ENCODE measurements at places on chromosomes 16 and 17.

DNA sequence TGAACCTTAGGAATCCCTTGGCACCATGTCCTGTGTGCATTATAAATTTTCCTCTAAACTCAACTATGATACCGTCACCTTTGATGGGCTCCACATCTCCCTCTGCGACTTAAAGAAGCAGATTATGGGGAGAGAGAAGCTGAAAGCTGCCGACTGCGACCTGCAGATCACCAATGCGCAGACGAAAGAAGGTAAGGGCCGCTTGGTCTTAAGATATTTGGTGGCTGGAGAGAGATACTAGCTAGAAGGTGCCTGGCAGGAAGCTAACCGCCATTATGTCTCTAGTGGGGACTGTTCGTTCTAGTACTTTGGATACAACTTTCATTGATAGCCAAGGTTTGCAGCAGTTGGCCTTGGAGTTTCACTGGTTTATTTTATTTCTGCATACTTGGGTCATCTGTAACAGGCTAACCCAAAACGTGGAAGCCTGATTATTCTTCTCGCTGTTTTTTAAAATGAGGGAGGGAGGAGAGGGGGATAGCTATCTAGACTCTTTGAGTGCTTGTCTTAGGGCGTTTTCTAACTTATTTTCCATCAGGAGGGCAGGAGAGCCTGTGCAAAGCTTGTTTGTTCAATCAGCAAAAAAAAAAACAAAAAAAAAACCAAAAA, 1.3 kb downstream of the RBBP6 start:
- no peak for DNase-seq

DNA sequence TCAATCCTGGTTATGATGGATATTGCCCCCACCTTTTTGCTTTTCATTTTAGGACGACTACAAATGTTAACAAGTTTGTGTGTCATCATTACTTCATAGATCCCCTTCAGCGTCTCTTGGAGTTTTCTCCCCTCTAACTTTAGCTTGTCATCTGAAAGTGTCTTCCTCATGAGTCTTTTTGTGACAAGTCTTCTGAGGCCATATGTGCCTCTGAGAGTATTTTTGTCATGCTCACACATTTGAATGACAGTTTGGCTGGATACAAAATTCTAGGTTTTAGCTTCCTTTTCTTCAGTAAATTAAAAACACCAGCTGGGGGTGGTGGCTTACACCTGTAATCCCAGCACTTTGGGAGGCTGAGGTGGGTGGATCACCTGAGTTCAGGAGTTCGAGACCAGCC, 203.8 kb upstream of the CHMP6 start:
- no peak for DNase-seq

DNA sequence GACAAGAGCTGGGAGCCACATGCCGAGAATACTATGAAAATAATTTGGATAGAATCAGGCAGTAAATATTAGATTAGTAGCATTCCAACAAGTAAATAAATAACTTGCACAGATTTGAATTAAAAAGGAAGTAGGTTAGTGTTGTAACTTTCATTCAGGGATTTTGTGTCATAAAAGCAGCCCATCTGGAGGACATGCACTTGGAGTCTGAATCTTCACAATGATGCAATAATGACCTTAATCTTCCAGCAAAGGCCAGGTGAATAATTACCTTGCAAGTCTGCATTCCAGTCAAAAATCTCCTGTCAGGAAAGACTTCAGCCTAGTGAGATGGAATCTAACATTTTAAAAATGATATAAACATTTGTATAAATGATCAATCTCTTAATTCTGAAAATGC, 518.1 kb downstream of the KCNJ2 start:
- DNase-seq = no peak

GRCh38 chr16:61024180-61024900, 1011.9 kb downstream of the CDH8 start:
- DNase-seq = no peak

DNA sequence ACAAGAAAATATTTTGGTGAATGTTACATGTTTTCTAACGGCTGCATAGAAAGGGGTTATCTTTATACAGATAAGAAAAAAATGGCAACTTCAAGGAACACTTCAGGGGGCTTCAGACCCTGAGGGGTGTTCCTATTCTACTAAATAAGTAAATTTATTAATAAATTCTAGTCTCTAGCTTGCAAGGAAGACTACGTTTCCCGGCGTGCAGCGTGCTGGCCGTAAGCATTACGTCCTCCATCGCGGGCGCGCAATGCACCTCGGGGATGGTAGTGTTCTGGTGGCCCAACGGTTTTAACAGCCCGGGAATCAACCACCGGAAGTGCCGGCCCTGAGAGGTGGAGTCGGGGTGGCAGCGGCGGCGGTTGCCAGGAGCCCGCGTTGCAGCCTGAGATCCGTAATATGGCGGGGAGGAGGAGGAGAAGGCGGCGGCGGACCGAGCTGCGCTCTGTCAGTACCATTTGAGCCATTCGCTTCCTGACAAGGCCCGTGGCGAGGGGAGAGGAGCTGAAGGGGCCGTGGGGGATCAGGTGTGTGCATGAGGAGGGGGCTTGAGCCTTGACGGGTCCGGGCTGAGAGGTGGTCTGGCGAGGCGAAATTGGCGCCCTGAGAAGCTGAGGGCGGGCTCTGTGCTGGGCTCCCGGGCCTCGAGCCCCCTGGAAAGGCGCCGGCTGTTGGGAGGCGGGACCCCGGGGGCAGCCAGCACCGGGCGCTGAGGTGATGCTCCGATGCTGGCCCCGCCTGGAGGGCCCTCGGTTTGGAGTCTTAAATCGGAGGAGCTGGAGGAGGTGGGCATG, at the start of gene CCP110:
Gene CCP110 (plus strand): TSS at position 384 of the 797 bp plus-strand sequence. CDS start 3,940 bp downstream, outside the sequence.
- DNase-seq = peak; percentile 69

- no peak for DNase-seq
These were observed 237.6 kb downstream of the SOX9 start for GRCh38 chr17:72358465-72358864.

DNA sequence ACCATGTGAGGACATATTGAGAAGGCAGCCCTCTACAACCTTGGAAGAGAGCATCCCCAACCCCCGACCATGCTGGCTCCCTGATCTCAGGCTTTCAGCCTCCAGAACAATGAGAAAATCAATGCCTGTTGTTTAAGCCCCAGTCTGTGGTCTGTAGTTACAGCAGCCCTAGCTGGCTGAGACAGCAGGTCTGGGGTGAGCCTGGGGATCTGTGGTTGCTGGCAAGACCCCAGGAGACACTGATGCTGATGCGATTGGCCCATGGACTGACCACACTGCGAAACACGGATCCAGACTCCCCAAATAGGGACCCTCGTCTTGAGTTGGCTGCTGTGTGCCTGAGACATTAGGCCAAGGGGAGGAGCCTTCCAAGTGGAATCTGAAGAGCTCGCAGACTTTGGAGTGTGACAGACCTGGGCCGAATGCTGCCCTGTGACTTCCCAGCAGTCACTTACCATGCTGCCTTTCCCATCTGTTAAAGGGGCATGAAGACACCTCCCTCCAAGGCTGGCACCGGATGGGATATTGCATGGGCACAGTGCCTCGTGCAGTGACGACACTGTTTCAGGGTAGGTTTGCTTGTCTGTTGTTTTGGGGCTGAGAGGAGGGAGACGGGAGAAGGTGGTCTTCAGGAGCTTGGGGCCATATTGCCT, 147.8 kb upstream of the RPL38 start:
- DNase-seq = no peak

DNA sequence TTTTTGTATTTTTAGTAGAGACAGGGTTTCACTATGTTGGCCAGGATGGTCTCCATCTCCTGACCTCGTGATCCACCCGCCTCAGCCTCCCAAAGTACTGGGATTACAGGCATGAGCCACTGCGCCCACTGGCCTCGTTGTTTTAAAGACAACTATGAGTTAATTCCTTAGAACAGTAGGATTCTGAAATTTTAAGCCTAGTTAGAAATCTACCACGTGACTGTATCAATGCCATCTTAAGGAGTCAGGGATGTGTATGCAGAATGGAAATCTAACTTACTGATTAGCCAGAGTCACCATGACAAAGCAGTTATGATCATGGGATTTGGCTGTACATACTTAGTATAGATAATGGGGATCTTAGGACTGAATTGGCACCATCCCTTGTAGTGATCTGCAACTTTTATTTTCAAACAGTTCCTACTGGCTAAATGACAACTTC, 2.8 kb downstream of the CEP20 start:
- DNase-seq = no peak

DNA sequence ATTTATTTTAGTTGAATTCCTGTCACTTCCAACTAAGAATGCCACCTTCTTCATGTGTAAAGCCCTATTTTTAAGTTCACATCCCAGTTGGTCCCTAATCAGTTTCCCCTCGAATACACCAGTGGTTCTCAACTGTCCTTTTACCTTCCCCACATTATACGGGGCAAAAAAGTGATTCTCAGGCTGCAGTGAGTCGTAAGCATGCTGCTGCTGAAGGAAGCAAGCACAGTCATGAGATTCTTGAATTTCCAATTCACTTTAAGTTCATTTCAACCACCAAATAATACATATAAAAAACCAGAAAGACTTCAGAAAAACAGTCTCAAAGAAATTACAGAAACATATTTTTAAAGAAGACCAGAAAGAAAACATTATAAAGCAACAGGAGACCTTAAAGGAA, 47.9 kb downstream of the UBE2G1 start:
- DNase-seq = no peak

GRCh38 chr16:6382924-6383459, 949.7 kb upstream of the RBFOX1 start:
- no peak for DNase-seq

GRCh38 chr16:86558355-86559193, 3.5 kb upstream of the MTHFSD start:
- no peak for DNase-seq

- DNase-seq = no peak
These were observed 643.0 kb downstream of the MAF start for GRCh38 chr16:78957317-78958100.

- DNase-seq = no peak
These were observed 67.6 kb upstream of the ADAMTS18 start for GRCh38 chr16:77502448-77502847.

DNA sequence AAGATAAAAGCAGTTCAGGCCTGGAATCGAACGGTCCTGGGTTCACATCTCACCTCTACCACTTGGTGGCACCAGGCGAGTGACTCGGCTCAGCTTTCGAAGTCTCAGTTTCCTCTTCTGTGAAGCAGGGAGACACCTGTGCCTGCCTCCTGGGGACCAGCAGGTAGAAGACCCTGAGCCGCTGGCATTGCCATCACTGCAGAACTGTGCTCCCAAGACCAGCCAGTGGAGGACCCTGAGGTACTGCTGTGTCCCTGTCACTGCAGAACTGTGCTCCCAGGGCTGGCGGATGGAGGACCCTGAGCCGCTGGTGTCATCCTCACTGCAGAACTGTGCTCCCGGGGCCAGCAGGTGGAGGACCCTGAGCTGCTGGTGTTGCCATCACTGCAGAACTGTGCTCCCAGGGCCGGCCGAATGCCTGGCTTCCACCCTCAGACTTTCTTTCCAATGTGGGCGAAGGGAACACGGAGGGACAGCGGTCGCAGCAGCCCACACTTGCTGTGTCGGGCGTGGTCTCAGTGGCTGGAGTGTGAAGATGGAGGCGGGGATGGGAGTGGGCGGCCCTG, 8.7 kb upstream of the SLC7A5 start:
- DNase-seq = no peak

DNA sequence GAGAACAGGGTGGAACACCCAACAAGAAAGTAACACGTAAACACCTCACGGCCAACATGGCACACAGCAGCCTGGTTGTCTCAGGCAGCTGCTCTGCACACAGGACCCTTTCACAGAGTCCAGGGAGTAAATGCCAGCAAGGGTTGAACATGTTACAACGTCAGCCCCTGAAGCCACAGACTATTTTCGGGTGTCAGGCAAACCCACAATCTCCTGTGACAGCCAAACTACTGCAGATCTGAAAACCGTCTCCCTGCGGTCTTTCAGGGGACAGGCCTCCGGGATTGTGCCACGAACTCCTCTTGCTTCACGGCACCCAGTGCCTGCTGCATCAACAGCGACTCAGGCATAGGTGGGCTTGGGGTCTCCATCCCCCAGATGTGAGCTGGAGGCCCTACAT, 127.7 kb downstream of the XYLT1 start:
- DNase-seq = no peak

DNA sequence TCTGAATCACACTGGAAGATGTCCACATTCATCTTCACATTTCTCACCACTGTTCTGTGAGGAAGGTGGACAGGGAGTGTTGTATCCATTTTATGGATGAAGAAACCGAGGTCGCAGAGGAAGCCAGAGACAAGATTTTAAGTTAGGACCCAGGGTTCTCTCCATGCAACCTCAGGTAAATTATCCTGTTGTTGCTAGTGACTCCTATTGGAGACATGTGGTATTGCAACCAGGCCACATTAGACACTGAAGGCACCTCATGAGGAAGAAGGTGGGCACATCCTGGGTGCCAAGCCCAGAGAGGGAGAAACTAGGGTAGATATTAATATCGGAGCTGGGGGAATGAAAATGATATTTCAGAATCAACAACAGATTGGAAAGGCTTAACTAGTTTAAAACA, 8.5 kb upstream of the WNT9B start:
- DNase-seq = no peak

GRCh38 chr17:74541176-74542111, 4.5 kb downstream of the CD300C start:
- no peak for DNase-seq

GRCh38 chr16:26901196-26901861, 165.4 kb upstream of the C16orf82 start:
- no peak for DNase-seq

- DNase-seq = no peak
These were observed 5.0 kb downstream of the PIK3R5 start for GRCh38 chr17:8960325-8961140.

DNA sequence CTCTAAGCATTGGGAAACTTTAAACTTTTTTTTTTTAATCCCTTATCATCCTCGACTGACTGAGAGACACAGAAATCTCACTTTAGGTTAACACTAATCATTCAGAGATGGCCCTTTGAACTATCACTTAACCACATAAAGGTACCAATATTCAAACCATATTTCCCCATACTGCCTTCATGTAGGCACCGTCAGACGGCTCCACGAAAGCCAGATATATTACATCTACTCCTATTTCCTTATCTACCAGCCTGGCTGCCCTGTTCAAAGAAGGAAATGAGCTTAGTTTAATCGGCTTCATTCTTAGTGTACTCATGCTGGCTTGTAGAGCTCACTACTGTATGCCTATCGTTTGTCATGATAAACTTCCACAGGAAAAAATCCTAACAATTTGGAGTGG, 270.9 kb downstream of the CEP112 start:
- DNase-seq = no peak

DNA sequence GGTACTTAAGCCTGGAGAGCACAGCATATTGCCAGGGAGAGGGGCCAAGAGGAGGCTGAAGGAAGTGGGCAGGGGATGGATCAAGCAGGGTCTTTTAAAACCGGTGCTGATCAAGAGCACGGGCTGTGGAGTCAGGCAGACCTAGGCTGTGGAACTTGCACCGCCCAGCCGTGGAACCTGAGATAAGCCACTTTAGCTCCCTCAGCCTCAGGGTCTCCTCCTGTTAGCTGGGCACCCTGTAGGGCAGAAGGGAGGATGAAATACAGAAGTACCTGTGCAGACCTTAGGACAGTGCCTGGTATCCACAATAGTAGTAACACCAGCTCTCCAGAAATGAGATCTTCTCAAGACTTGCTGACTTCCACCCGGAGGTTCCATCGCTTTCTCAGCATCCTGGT, 9.3 kb downstream of the ODAD4 start:
- no peak for DNase-seq
